ENCODE measurements at places on chromosomes 16 and 17.
A peak's percentile ranks its signal among the peaks of the same experiment; 100 is the strongest.

- DNase-seq, result no peak
Measured at GRCh38 chr16:9415545-9415944, 324.1 kb downstream of the HAPSTR1 start.

DNA sequence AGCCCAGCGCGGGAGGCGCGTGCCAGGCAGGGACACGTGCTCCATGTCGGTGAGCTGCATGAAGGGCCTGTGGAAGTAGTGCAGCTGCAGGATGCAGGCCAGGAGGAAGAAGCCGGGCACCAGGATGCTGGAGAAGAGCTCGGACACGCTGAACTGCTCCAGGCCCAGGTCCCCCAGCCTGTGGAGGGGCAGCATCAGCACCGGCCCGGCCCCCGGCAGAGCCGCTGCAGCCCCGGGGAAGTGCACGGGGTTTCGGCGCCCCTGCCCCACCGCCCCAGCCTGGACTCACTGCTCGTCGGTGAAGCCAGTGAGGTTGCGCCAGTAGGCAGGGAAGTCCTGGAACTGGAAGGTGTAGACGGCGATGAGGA, 28.0 kb downstream of the CTU2 start:
- DNase-seq, result no peak

GRCh38 chr16:14240219-14240843, 169.2 kb downstream of the MRTFB start:
- no peak for DNase-seq

DNA sequence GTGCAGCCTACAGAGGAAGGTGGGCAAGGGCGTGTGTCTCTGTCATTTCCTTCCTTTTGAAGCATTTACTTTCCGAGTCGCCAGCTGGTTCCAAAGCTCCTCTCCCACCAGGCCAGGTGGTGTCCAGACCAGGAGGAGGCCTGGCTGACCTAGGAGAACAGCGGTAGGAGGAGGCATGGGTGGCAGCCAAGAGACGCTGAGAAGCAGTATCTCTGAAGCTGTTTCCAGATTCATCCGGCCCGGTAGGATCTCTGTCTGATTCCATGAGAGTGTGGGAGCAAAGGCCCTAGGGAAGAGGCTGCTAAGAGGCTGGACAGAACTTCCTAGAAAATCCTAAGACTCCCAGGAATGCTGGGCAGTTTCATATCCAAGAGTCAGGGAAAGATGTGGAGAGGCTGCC, 20.3 kb downstream of the MEOX1 start:
- no peak for DNase-seq

DNA sequence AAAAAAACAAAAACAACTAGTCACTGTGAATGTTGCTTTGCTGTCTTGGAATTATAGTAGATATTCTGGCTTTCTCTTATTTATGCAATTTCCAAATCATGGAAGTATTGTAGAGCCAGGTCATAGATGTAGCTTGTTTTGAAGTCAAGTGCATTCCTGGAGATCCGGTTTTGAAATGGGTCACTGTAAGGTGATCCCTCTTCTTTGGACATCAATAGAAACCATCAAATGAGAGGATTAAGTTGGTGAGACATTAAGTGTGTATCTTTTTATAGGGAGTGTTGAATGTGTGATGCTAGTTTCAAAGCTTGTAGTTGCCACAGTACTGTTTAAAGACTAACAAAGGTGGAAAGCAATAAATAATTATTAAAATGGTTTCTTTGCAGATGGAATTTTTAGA, 4.5 kb downstream of the PRKAR1A start:
- DNase-seq, result no peak

- no peak for DNase-seq
Measured at GRCh38 chr17:61414936-61415251, 15.3 kb downstream of the TBX2 start.

DNA sequence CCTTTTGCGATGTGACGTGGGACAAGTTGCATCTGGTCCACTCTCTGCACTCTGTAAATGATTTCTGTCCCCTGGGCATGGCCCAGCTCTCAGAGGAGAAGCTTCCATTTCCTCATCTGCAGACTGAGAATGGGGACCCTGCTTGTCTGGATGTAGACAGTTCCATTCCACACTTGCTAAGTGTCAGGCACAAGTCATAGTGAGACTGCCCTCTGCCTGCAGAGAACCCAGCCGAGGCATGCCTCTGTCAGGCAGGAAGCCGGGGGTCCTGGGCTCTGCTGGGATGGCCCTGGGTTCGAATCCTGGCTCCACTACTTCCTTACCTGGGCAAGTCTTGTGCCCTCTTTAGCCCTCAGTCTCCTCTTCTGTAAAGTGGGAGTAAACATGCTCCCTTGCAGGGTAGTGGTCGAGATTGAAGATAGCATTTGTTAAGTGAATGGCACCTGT, 4.1 kb downstream of the MAP2K3 start:
- DNase-seq, result no peak

- DNase-seq, result no peak
Measured at GRCh38 chr17:72692676-72693075, 399.8 kb downstream of the SLC39A11 start.

- DNase-seq, result peak; percentile 8
Measured at GRCh38 chr17:32341141-32341856, 674 bp downstream of the C17orf75 start.

GRCh38 chr17:7747635-7748071, 30.1 kb downstream of the DNAH2 start:
- DNase-seq, result no peak

DNA sequence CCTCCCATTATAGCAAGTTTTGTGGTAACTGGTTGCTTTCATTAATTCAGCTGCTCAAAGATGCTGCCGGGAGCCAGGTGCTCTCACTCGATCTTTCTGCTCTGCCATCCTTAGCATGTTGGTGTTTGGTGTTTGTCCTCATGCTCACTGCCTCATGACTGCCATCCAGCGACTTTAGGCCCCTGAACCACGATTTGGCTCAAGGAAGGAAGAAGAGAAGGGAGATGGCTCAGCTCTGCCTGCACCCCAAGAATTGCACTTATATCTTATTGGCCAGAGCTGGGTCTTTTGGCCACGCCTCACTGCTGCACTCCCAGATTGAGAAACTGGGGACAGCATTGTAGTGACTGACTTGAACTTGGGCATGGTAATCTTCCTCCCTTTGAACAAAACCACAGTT, 52.7 kb downstream of the ARSG start:
- no peak for DNase-seq

DNA sequence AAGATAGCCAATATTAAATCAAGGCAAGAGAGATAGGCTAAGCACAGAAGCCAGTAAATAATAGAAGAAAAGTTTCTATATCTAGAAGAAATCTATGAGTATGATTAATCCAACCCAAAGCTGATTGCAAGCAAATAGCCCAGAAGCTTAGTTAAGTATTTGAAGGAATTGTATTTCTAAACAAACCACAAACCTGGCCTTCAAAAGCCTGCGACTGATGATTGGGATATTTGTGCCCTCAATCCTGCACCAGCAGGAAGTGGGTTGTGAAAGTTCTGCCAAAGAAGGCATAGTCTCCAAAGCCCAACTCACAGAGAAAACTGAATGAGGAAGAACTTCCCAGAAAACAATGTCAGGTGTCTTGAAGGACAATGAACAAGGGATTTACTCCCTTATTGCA, 114.5 kb upstream of the C17orf78 start:
- no peak for DNase-seq

DNA sequence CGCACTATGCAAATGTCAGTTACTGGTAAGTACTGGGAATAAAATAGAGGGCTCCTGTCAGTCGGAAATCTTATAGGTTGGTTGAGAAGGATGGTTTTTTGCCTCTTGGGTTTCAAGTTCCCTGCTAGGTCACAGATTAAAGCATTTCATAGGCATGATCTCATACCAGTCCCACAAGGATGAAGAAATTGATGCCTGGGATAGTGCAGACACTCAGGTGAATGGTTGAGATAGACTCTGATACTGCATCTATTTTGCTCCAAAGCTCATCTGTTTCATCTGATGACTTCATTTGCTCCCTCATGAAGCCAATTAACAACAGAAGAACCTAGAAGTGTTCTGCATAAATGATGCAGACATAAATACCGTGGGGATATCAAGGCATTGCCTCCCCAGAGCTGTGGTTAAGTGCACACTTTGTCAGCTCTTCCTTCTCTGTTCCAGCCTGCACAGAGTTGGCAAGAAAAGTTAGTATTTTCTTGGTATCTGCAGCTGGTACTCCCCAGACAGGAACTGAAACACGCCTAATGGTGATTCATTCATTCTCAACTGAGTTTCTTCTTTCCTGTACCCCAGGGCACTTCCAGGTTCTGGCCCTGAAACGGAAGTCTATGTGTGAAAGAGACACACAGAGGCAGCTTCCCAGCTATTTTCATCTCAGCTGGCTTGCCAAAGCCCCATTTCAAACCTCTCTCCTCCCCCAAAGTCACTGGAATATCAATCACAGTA, 418.3 kb upstream of the SALL1 start:
- DNase-seq, result no peak

GRCh38 chr16:715477-716199, 720 bp downstream of the METRN start:
- no peak for DNase-seq

- no peak for DNase-seq
Measured at GRCh38 chr16:57803134-57803990, 1.1 kb upstream of the KIFC3 start.

- DNase-seq, result no peak
Measured at GRCh38 chr17:50118076-50118827, 11.7 kb downstream of the SAMD14 start.

DNA sequence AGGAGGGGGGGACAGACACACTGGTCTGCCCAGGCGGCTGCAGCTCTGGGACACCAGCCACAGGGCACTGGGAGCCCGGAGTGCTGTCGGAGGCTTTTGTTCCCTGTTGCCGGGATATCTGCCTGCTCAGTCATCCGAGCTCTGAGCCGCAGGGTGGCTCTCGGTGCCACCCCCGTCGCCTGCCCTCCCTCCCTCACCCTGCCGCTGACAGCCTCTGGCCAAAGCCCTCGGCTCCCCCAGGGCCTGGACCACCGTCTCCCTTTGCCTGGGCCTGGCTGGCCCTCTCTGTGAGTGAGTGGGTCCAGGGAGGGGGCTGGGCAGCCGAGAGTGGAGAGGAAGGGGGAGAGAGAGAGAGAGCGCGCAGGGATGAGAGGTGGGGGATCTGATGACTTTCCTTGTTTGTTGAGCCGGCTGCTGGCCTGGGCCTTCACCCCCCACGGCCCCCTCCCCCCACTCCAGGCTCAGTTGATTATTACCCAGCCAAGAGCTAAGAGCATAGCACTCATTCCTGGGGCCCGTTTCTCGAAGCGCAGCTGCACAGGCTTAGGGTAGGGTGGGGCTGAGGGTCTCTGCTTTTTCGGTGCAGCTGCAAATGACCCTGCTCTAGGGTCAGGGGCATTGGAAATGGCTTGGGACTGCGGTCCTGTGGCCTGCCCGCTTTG, 2.7 kb downstream of the FOXJ1 start:
- no peak for DNase-seq

DNA sequence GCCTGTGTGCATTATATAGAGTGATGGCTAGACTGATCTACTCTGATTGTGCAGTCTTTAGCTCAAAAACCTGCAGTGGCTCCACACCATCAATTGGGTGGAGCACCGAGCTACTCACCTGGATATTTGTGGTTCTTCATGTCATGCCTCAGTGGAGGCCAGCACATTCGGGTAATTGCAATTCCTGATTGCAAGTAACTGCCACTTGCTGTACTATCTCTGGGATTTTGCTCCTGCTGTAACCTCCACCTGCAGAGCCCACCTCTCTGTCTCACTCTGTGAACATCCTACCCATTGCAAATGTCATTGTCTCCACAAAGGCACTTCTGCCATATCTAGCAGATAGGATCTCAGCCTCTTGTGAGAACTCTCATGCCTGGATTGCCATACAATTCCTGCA, 1.7 kb upstream of the CCL1 start:
- DNase-seq, result no peak

GRCh38 chr17:79844869-79845600, 5.8 kb upstream of the CBX4 start:
- DNase-seq, result no peak

- DNase-seq, result no peak
Measured at GRCh38 chr16:79250502-79251098, 349.9 kb downstream of the MAF start.

- peak; percentile 15 for DNase-seq
Measured at GRCh38 chr17:59521465-59522126, 43.8 kb upstream of the DHX40 start.

GRCh38 chr17:3917391-3917931, 1.2 kb upstream of the P2RX1 start:
- no peak for DNase-seq

DNA sequence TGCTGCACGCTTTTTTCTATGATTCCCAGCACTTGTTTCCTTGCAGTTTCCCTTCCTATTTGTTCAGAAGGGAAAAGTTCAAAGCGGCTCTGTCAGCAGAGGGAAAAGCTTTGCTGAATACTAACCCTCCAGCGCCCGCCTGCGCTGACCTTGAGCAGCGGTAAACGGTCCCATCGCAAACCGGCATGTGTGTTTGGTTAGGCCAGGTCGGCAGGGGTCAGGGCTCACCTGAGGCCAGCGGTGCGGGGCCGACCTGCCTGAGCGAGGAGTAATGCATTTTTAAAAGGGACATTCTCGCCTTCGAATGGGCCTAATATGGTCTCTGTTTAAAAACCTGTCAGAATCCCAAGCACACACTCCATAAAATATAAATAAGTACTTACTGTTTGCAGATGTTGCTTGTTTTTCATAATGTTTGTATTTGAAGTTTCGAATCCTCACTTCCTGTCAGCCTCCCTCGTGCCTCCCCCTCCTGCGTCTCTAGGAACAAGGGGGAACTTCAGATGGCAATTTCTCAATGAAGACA, 110.1 kb downstream of the IRX3 start:
- no peak for DNase-seq

- DNase-seq, result no peak
Measured at GRCh38 chr17:1566505-1567199, 4.1 kb upstream of the PITPNA start.

DNA sequence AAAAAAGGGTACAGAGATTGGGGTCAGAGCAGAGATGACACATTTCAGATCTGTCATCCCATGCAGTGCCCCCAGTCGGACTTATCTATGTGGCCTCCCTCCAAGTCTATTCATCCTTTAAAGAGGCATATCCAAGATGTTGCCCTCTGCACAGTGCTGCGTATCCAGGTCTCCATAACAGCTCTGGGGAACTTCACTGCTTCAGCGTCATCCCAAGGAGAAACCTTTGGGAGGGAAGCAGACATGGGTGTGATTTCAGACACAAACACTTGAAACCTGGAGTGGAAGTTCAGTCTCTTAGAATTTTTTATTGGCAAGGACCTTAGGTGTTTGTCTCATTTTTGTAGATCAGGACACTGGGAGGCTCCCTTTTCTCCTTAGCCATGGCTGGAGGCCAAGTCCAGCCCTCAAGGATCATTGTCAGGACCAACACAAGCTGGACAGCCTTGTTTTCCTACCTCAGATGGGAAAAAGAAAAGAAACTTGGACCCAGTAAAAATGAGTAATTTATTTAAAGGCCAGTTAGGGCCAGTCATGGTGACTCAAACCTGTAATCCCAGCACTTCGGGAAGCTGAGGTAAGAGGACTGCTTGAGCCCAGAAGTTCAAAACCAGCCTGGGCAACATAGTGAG, 23.9 kb upstream of the NLK start:
- DNase-seq, result peak; percentile 62

Measured in NCI-H2029 treated with DMSO at 0.1 percent for 48 hours (cell line).